Stimulated activated CD4-positive, alpha-beta T cell treated with anti-CD3 and anti-CD28 coated beads, Interleukin-1b, Interleukin-23, amount 100 ng/mL, for 4 hours (primary cell): ENCODE measurements at places on chromosomes 1 and 21.

DNA sequence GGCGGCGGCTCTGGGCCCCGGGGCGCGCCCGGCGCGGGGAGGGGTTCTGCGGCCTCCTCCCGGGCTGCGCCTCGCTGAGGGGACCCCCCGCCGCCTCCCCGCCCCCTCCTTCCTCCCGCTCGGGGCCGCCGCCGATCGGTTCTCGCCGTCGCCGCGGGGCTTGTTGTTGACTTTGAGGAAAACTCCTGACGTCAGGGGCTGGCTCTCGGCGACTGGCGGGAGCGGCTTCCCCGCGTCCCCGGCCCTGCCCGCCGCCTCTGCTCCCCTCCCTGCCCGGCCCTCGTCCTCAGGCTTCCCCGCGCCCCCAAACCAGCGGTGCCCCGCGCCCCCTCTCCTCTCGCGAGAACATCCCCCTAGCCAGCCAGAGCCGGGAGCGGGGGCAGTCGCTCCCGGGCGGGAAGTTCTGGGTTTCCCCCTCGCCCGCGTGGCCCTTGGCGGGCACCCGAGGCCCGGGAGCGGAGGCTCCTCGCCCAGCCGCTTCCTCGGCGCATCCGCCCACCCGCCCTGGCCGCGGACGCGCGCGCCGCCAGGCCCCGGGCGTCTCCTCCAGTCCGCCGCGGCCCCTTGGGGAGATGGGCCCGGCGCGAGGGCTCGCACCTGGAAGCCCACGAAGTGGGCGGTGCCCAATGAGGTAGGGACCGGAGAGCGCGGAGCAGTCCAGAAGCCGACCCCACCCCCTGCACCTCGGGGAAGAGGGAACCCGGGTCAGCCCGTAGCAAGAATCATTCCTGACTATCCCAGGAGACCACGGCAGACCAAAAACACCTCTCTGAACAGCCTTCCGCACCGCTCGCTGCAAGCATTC lies 611 bp upstream of the AKT3 start:
- peak; percentile 72 for DNase-seq

- DNase-seq: no peak
Measured at GRCh38 chr1:94047949-94048348, 73.0 kb downstream of the ABCA4 start.

- no peak for DNase-seq
Measured at GRCh38 chr1:57450981-57451380, 27.1 kb upstream of the DAB1 start.

GRCh38 chr21:45468051-45468970 lies 63.3 kb downstream of the COL18A1 start:
- DNase-seq: no peak

DNA sequence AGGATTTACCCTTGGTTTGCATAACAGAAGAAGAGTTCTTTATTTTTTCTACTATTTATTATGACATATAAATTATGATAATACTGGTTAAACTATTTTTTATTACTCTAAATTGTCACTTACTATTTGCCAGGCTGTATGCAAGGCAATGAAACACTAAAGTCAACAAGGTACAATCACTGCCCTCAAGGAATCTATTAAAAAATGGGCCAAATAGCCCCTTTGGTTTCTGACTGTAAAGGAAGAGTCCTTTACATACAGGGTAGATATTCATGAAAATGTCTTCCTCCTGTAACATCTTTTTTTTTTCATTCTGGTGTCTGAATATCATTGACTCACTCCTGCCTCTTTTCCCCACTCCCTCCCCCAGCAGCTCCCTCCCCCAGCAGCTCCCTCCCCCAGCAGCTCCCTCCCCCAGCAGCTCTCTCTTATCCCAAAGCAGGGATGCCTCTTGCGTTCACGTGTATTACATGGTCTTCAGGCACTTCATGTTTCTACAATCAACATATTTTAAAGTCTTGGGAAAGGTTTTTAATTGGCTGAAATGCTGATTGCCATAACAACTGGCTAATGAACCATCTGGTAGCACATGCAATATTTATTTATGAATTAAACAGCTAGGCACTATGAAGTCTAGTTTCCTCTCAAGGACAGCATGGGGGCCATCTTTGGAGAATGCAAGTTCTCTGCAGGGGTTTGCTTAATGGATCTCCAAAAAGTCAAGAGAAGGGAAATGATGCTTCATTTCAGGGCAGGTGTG lies 400.4 kb upstream of the PLXNA2 start:
- DNase-seq: no peak
